ENCODE measurements at places on chromosomes 1 and 21.

GRCh38 chr21:18449605-18450550 is 46.3 kb upstream of the TMPRSS15 start:
- no peak for DNase-seq

DNA sequence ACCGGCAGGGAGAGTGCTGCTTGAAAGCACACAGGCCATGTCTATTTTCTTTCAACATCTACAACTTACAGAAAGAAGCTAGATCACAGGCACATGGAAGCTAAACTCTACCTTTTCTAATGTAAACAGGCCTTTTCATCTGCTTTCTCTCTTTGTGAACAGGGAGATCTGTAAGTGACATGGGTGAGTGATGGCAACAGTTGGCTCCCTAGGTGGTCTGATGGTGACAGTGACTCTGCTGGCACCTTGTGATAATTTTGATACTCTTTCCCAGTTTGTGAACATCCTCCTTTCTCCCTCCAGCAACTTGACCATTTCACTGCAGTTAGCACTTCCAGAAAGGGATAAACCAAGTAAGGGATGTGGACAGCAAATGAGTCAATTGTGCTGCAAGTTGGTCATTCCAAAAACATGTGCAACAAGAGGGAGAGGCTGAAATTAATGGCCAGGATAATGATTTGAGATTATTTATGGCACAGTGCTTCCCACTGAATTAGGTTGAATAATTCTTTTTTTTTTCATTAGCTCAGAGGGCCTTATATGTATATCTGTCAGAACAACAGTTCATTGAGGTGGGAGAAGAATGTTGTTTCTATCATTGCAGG is 89.5 kb downstream of the XCL2 start:
- peak; percentile 47 for DNase-seq

DNA sequence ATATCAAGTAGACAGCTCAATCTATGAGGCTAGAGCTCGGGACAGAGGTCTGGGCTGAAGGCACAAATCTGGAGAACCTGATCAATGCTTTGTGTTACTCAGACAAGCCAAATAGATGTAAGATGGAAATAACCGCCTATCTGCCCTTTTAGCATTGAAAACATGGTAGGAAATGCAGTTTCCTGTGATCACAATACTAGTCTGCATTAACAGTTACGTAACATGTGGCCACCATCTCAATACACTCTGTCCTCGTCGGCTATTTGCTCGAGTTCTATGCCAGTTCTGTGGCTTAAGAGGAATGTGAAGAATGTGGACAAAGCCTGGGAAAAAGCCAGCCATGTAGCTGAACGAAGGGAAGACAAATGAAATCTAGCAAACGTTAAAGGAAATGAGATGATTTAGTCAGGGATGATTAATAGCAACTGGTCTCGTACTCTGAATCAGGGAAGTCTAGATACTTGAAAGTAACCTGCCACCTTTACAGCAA is 73.3 kb downstream of the HSF2BP start:
- DNase-seq: peak; percentile 80

DNA sequence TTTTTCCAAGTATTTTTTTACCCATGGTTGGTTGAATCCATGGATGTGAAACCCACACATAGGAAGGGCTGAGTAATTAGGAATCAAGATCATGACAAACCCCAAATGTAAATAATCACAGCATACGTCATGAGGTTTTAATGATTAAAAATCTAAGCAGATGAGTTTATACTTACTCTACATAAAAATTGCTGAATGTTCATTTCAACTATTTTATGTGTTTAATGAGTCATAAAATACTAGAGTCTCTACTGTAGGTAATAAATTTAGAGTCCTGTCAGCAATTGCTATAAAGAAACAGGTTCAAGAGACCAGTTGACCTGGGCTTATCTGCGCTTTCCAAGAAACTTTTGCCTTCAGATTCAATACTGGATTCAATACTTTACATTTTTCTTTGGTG is 18.2 kb downstream of the CTH start:
- no peak for DNase-seq

DNA sequence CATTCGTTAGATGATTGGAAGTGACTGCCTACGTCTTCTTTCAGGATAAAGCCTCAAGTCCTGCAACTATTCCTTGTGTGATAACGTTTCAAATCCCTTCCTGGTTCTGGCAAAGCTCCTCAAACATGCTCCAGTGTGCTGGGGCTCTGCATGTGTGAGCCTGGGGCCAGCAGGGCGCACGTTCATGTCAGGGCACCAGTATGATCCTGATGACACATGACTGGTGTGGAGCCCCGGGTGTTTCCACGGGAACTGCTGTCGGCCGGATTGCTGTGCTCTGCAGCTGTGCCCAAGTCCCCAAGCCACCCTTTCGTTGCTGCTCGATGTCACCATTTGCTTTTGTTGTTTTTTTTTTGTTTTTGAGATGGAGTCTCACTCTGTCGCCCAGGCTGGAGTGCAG is 21.3 kb downstream of the KRTAP10-1 start:
- no peak for DNase-seq

DNA sequence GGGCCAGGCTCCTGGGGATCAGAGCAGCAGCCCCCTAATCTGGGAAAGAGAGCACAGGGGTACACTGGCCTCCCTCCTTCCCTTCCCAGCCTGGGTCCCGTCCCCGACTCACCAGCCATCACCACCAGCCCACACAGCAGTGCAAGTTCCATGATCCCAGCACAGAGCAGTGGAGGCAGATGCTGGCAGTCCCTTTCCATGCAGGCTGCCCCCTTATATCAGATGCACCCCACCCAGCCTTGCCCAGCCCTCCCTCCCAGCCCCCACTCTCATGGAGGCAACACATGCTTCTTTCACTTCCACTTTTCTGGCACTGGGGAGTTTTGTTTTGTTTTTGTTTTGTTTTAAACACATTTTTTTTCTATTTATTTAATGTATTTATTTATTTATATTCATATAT is at the start of gene PLA2G2D:
TSS of gene PLA2G2D (minus strand) at position 190 of the 400 bp plus-strand sequence. CDS start at position 152, 38 bp downstream.
- no peak for DNase-seq

DNA sequence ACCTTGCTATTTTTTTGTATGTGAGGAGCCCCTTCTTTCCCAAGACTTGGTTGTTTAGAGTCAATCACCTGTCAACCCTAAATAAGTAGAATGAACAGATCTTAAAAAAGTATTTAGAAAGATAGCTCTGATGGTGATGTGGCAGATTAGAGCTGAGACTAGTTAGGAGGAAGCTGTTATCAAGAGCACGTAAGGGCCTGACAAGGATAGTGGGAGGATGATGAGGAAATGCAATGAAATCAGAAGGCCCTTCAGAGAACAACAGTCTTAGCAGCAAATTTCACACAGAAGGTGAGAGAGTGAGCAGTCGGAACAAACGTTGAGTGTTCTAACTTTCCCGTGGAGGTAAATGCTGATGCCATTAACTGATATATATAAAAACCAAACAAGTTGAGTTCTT is 15.9 kb upstream of the S1PR1 start:
- no peak for DNase-seq

DNA sequence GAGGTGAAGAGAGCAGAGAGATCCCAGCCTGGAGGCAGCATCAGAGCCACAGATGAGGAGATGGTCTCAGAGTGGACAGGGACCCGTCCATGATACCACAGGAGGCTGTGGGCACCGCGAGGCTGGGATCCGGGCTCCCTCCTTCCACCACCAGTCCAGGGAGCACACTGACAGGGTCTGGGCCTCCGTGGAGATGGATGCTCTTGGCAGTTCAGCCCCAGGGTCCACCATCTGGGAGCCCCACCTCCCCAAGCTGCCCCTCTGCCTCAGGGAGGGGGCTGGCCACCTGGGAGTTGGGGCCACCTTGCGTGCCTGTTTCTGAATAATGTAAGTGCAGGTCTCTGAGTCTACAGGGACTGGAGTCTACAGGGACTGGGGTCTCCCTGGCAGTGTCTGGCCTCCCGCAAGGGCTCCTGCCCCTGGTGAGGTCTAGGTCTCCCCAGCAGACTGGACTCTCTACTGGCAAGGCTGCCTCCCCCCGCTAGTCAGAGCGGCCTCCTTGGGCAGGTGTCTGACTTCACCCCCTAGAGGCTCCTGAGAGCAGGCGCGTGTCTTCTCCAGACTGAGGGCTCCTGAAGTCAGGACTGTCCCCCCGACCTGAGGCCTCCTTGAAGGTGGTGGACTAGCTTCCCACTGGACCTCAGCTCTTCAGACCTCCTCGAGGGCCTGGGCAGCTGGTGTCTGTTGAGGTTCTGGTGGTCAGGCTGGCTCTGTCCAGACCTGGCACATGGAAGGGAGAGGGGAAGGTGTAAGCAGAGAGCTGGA is 218.5 kb downstream of the PTPRU start:
- DNase-seq: no peak

- DNase-seq: no peak
Measured at GRCh38 chr21:39818557-39818956, 48.7 kb upstream of the PCP4 start.

DNA sequence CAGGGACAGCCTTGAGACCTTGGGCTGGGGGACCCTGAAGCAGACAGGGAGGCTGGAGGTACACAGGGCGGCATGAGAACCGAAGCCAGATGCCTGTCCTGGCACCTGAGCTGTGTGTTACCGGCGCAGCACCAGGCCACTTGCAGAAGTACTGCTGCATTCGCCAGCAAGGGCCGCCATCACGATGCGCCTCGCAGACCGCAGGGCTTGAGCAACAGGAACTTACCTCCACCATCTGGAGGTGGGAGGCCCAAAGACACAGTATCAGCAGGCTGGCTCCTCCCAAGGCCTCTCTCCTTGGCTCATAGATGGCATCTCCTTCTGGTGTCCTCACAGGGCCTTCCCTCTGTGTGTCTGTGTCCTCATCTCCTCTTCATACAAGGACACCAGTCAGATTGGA is 90.1 kb downstream of the PRDM16 start:
- no peak for DNase-seq

GRCh38 chr1:202329891-202330290 is 11.8 kb downstream of the UBE2T start:
- no peak for DNase-seq

GRCh38 chr1:15282810-15283474 is 35.9 kb downstream of the FHAD1 start:
- no peak for DNase-seq

GRCh38 chr21:17548262-17548661 is 35.4 kb downstream of the CXADR start:
- no peak for DNase-seq

DNA sequence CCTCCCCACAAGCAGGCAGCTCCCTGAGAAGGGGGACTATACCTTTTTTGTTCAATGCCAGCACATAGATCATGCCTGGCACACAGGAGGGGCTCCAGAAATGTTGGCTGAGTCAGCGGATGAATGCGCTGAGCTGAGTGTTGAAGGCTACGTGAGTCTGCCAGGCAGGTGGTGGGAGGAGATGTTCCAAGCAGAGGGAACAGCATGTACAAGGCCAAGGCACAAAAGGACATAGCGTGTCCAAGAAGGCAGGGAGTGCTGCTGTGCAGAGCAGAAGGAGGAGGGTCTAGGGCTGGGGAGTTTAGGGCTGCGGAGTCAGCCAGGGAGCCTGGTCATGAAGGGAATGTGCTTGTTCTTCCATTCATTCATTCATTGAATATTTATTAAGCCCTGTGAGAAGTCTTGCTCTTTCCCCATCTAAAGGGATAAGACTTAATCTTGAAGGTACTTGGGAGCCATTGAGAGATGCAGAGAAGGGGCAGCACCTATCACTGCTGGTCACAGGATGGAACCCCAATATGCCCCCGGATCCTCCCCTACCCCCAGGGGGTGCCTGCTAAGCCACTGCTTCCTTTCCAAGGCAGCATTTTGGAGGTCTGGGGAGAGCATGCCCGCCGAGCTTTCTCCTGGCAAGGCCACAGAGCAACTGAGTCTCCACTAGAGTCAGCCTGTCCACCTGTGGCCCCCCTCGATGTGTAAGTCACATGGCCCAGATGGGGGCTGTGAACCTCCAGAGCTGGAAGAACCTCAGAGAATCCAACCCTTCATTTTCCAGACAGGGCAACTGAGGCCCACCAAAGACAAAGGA is 31.2 kb upstream of the LAPTM5 start:
- no peak for DNase-seq

GRCh38 chr1:1437033-1437903 is 1.8 kb downstream of the VWA1 start:
- peak; percentile 15 for DNase-seq

- no peak for DNase-seq
Measured at GRCh38 chr1:12196641-12197482, 30.1 kb downstream of the TNFRSF1B start.

DNA sequence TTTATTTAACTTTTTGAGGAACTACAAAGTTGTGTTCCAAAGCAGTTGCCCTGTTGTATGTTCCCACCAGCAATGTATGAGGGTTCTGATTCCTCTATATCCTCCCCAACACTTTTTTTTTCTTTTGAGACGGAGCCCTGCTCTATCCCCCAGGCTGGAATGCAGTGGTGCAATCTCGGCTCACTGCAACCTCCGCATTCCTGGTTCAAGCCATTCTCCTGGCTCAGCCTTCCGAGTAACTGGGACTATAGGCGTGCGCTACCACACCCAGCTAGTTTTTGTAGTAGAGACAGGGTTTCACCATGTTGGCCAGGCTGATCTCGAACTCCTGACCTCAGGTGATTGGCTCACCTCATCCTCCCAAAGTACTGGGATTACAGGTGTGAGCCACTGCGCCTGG is 60.4 kb upstream of the ENAH start:
- no peak for DNase-seq

DNA sequence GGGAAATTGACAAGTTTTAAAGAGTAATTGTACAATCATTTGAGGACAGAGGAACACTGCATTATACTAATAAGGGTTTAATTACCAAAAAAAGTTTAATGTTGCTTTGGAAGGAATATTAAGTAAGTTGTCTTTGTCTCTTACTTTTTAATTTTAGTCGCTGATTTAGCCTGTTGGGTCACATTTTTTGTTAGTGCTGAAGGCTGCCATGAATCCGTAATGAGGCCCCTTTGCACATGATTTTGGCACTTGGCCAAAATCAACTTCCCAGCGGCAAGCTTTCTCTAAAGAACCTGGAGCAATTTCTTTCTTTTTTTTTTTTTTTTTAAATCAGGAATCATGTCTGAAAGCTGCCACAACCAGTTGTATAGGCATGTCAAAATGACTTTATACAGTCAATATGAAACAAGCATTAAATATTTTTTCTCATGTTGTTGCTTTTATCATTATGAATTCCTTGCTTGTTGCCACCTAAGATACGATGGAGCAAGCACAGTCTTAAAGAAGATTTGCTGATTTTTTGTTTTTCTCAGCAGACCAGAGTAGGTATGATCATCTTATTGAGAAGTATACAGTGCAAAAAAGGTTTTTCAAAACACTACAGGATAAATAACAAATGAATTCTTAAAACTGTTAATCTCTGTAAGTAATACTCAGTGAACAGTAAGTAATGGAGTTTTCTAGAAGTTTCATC is 690.4 kb downstream of the USP25 start:
- no peak for DNase-seq

DNA sequence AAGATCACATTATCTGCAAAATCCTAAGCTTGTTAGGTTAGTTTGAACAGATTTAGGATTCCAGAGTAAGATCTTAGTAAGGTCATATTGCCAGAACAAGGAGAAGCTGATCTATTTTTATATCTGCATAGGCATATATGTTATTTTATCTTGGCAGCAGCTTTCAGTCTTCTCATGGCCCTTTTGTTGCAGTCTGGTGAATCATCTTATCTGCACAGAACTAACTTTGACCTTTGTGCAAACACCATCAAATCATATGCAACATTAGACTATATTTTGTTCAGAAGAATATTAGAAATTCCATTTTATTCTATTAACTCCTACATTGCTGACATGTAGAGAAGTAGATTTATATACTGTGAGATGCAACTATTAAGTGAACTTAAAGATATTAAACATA is 107.3 kb downstream of the CLEC20A start:
- no peak for DNase-seq

Measured in AG08396 (cell line).